ENCODE measurements at places on chromosomes 13 and 19. TPM values are rescaled to one million over a fixed set of nuclear protein-coding genes. Genes with fewer than 3 reads are reported as not detected.

DNA sequence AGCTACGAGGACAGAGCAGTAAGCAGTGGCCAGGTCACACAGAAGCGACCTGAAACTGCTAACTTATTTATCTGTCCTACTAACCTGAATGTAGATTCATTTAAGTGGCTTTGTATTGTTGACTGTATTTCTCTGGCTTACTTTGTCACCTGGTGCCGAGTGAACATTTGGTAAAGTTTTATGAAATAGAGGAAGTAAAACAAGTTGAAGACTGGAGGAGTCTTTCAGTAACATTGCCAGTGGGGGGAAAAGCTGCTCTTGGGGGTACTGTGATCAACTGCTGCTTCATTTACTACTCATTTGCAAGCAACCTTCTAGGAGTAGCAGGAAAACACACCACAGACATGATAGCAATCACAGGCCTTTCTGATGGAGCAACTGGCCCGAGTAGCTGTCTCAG is 615.0 kb downstream of the FGF9 start:
- no peak for DNase-seq

DNA sequence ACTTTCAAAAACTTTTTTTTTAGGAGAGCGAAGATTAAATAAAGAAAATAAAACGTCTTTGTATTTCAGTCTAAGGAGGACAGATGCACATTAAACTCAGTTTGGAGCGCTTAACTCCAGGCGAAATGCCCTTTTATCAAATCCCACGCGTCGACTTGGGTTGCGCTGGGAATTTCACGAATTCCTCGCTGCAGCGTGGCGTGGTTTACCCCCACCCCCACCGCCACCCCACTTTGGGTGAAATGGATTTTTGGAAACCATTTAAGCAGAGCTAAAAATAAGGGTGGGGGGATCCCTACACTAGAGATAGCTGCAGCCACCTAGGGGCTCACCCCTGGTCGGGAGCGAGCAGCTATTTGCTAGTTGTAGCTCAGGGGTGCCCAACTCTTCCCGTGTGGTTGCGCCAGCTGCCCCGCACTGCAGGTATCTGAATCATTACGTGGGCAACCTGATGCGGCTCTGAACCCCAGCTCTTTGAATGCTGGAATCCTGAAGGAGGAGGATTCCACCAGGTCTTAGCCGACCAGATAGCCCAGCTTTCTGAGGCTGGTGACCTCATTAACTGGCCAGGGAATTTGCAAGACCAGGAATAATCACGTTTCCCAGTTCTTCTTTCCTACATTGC is 6.5 kb upstream of the TSHZ3 start:
- no peak for DNase-seq

- DNase-seq, result no peak
Measured at GRCh38 chr13:60733933-60734332, 336.9 kb downstream of the TDRD3 start.

- peak; percentile 60 for DNase-seq
Measured at GRCh38 chr13:102847272-102848234, 1.7 kb downstream of the ERCC5 start.

DNA sequence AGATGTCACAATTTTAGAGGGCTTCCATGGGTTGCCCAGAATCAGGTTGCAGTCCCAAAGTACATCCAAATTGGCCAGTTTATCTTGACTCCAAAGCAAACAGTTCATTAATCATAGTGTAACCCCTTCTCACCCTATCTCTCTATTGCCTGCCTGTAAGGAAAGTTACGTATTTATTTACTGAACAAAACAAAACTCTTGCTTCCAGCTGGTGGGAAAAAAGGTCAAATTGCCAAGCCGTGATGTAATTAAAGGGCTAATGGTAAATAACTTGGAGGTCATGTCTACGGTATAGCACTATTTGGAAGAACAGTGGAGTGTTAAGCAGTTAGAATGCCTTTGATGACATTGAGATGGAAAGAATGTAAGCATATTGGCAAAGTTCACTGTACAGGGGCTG is 214.0 kb downstream of the DLEU7 start:
- DNase-seq, result no peak

- no peak for DNase-seq
Measured at GRCh38 chr13:66663711-66664110, 566.4 kb downstream of the PCDH9 start.

DNA sequence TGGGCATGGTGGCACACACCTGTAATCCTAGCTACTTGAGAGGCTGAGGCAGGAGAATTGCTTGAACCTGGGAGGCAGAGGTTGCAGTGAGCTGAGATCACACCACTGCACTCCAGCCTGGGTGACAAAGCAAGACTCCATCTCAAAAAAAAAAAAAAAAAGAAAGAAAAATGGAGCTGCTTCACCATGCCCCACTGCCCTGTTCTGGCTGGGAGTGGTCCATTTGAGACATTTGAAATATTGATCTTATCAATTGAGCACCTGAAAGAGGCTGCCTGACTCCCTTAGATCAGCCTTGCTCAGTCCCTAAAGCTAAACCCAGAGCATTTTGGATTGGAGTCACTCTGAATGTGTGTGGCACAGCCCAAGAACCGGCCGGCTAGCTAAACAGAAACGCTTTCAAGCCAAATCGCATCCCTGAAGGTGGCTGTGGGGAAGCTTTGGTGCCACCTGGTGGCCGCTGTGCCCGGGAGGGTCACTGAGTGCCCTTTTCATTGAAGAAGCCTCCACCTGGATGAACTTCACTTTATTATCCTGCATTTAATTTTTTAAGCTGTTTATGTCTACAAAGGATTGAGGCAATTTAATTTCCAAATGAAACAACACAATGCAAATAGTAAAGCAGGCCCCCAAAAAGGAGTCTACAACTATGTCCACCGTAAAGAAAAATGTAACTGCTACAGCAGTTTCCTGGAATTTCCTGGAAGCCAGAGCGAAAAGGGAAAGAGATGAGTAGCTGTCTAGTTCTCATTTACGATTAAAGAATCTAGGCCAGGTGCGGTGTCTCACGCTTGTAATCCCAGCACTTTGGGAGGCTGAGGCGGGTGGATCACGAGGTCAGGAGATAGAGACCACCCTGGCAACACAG is 53.1 kb upstream of the SERPINE3 start:
- DNase-seq, result peak; percentile 79

DNA sequence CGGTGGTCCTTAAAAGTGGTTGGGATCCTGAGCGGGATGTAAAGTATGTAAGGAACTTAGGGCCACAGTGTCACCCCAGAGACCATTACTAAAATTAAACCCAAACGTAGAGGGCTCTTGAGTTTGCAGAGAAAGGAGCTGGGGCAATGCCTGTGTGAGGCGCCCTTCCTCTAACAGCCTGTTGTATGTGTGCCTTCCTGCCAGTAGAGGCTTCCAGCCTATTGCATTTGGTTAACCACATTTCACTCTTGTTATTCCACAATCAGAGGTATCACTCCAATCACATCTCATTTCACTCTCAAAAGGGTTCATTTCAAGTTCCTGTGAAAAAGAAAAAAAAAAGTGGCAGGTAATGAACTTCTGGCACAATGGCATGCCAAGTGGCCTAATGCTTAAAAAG is 29.4 kb downstream of the DIAPH3 start:
- peak; percentile 38 for DNase-seq

- DNase-seq, result peak; percentile 26
Measured at GRCh38 chr13:32261567-32261966, 53.6 kb downstream of the ZAR1L start.

GRCh38 chr19:2774953-2775555 is 8.0 kb downstream of the SGTA start:
- no peak for DNase-seq

DNA sequence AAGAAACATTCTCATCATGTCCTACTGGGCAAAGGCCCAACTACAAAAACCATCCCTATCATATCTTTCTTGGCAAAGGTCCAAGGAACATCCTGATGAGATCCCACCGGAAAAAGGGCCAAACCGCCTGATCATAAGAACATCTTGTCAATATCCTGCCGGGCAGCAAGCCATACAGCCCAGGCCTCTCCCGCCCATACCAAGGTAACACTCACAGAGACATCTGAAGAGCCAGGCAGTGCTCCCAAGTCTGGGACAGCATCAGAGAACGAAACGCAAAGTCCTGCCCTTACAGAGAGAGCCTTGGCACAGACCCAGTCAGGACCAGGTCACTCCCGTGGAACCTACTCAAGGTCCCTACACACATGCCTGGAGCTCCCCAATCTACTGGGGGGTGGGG is 18.5 kb upstream of the ZNF331 start:
- DNase-seq, result no peak

GRCh38 chr13:106796280-106797047 is 228.5 kb upstream of the ARGLU1 start:
- peak; percentile 2 for DNase-seq

- DNase-seq, result no peak
Measured at GRCh38 chr19:49597703-49597974, 6.7 kb downstream of the PRR12 start.

DNA sequence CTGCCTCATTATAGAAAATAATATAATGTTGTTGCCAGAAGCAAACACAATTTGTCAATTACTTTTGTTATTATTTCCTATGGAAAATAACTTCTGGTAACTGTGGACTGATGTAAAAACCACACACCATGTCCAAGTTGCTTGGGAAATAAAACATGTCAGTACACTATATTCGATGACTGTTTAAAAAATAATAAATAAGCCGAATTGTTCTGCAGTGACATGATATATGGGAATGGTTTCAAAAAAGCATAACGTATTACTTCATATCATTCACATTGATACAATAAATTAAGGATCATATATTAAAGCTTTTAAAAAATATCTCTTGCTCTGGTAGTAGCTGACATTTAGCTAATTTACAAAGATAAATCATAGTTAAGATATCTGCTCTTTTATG is 2062.1 kb downstream of the PCDH9 start:
- DNase-seq, result no peak

DNA sequence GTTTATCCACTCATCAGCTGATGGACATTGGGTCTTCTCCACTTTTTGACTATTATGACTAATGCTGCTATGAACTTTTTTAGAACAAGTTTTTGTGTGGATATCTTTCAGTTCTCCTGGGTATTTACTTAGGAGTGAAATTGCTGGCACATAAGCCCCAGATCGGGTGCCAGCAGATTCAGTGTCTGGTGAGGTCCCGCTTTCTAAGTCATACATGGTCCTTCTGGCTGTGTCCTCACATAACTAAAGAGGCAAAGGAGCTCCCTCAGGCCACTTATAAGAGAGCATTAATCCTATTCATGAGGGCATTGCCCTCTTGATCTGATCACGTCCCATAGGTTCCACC is 600 bp upstream of the ZNF226 start:
- DNase-seq, result no peak

DNA sequence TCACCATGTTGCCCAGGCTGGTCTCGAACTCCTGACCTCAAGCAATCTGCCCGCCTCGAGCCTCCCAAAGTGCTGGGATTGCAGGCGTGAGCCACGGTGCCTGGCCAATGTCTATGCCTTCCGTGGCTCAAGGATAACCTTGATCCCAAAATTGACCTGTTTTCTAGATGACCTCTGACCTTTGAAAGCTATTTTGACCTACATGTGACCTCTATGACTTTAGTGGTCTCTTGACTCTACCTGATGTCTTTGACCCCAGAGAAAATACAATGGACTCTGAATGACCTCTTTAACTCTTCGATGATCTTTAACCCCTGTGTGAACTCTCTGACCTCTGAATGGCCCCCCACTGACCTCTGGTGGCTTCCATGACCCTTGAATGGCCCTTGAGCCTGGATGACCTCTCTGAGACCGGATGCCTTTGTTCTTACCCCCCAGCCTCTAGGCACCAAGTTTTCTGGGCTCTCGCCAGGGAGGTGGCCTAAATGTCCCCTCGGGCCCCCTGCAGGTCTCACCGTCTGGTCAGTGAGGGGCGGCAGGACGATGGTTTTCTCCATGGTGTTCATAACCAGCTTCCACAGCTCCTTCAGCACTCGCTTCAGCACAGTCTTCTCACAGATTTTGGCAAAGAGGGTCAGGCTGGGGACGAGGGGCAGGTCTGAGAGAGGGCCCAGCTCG is 63.7 kb downstream of the UNC13A start:
- no peak for DNase-seq

DNA sequence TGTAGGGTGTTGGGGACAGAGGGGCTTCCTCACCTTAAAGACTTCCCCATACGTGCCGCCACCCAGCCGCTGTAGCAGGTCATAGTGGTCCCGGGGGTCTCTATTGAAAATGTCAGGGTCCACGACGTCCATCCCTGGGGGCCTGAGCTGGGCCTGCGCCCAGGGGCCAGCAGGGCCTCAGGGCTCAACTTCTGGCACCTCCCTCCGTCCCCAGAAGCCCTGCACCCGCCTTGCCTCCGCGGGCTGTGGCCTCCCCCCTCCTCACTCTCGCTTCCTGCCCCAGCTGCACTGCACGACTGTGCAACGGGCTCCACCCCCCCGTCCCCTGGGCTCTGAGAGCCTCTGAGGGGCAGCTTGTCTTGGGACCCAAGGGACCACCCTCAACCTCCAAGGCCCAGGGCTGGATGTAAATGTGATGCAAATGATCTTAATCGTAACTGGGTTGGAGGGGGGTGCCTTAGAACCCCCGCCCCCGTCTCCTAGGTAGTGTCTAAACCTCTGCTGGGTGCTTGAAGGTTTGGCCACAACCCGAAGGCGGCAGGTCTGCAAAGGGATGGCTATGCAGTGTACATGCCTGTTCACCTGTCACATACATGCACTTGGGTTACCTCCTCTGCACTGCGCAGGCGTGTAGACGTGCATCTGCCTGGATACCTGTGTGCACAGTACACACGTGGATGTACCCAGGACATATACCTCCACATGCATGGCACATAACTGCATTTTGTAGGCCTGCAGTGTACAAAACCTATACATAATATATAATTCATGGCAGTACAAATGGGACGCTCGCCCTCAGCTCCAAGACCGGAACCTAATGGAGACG is at the start of gene MAP4K1:
Gene MAP4K1, minus strand, starts transcription at position 190 of the 826 bp plus-strand sequence. Its CDS starts 58 bp downstream, at position 132.
- DNase-seq, result no peak

DNA sequence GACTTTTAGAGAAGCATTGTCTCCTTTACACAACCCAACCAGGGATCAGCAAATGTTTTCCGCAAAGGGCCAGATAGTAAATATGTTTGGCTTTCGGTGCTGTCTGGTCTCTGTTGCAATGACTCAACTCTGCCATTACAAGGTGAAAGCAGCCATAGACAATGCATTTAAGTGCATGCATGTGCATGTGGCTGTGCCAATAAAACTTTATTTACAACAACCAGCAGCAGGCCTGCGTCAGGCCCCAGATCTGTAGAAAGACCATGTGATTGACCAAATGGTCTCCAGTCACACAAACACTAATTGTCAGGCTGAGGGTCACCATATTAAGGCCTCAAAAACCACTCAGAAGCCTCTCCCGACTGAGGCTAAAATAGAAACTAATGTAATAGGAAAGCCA is 8.1 kb downstream of the RAB20 start:
- DNase-seq, result no peak

GRCh38 chr13:86945584-86945983 is 725.6 kb upstream of the SLITRK5 start:
- no peak for DNase-seq

WTIP gene
- polyA plus RNA-seq, result 13.6 TPM

CLEC17A gene
- not detected for polyA plus RNA-seq

CFAP97D2 gene
- not detected for polyA plus RNA-seq

IZUMO2 gene
- polyA plus RNA-seq, result not detected

CEACAM16 gene
- polyA plus RNA-seq, result not detected

BEST2 gene
- polyA plus RNA-seq, result not detected

CACNG6 gene
- 30.6 TPM for polyA plus RNA-seq

ZNF681 gene
- 3.2 TPM for polyA plus RNA-seq

DPF1 gene
- 4.9 TPM for polyA plus RNA-seq

NKPD1 gene
- polyA plus RNA-seq, result 1.0 TPM

PSG4 gene
- not detected for polyA plus RNA-seq

ZNF728 gene
- polyA plus RNA-seq, result not detected

ZNF527 gene
- polyA plus RNA-seq, result 6.8 TPM

LMTK3 gene
- 2.2 TPM for polyA plus RNA-seq

CBLC gene
- not detected for polyA plus RNA-seq

PLPP2 gene
- polyA plus RNA-seq, result not detected

C13orf42 gene
- not detected for polyA plus RNA-seq

All from cardiac muscle cell (in vitro differentiated cells and primary cell).